ENCODE measurements at places on chromosomes 16 and 17. TPM values are rescaled to one million over a fixed set of nuclear protein-coding genes. Genes with fewer than 3 reads are reported as not detected.

Gene CMTM2
- not detected for total RNA-seq

Gene BCL6B
- 4.2 TPM for total RNA-seq

Gene FA2H
- 6.3 TPM for total RNA-seq

Gene SMIM36
- not detected for total RNA-seq

Gene MTMR4
- total RNA-seq: 42.2 TPM

Gene TBC1D3C
- total RNA-seq: not detected

Gene IL17C
- 5.1 TPM for total RNA-seq
